ENCODE measurements at places on chromosomes 4 and X.

GRCh38 chrX:152656087-152656486 lies 18.4 kb downstream of the GABRQ start:
- H3K36me3 ChIP-seq = no peaks in the 10 kb centered on the region
- H3K4me3 ChIP-seq = no peak overlapping the region
- H3K4me1 ChIP-seq = no peaks in the 10 kb centered on the region
- no peak overlapping the region for H3K27ac ChIP-seq
- H3K27me3 ChIP-seq = peaks cover 66% of the 10 kb centered on the region

DNA sequence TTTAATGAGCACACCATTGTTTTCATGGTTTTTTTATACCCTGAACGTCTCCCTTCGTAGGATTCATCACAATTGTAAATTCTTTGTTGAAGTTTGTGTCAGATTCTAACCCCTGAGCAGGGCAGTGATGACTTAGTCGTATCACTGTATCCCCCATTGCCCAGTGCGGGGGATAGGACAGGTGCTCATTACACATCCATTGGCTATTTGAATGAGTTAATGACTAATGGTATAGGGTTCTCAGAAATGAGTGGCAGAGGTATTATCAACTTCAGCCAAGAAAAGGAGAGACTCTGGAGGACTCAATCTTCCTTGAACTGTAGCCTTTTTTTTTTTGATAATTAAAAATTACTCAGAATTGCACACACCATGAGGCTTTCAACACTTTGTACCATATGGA lies 64.6 kb downstream of the SYNPO2 start:
- no peak overlapping the region for H3K4me3 ChIP-seq
- no peaks in the 10 kb centered on the region for H3K27me3 ChIP-seq
- H3K4me1 ChIP-seq = no peaks in the 10 kb centered on the region
- H3K27ac ChIP-seq = no peak overlapping the region
- no peak for DNase-seq

DNA sequence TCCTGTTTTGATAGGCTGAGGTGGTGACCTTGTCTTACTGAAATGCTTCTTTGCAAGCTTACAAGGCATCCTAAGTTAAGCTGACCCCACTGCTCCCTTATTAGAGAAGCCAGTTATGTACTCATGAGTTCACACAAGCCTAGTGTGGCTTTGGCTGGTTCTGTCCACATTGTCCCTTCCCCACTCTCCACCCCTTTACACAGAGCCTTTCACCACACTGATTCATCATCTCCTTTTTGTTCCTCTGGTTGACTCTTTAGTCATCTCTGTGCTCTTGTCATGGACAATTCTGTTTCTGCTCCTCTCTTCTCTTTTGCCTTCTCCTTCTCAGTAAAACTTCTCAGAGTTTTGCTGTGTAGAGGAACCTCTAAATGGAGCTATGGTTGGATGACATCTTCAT lies 4.9 kb downstream of the CHRNA9 start:
- no peaks in the 10 kb centered on the region for H3K4me1 ChIP-seq
- no peak overlapping the region for H3K27ac ChIP-seq
- DNase-seq = no peak
- no peaks in the 10 kb centered on the region for H3K36me3 ChIP-seq
- no peak overlapping the region for H3K4me3 ChIP-seq

DNA sequence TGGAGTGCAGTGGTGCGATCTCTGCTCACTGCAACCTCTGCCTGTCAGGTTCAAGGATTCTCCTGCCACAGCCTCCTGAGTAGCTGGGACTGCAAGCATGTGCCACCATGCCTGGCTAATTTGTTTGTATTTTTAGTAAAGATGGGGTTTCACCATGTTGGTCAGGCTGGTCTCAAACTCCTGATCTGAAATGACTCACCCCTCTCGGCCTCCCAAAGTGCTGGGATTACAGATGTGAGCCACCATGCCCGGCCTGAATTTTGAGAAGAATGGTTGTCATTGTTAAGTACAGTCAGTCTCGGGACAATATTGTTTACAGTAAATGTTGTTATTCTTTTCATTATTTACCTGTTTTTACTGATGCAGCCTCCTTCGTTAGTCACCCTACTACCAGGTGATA lies 1226.2 kb upstream of the TENM3 start:
- no peak for DNase-seq
- no peaks in the 10 kb centered on the region for H3K27me3 ChIP-seq
- no peaks in the 10 kb centered on the region for H3K36me3 ChIP-seq

DNA sequence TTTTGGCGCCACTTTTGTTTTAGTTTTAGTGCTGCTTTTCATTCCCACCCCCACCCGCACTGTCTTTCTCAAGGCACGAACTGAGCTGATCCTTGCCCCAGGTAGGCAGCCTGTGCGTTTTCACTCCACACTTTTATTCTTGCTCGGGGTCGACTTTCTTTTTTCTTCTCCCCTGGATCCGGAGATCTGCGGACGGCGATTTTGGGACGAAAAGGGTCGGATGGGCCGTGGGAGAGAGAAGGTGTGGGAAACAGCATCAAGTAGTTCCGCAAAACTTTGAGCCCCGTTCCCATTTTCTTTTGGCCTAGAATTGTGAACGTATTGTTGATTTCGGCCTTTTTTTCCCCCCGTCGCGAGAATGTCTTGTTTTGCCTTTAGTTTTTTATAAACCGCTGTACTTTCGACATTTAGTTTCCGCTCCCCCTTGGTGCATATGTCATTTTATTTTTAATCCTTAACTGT lies 531 bp downstream of the STAG2 start:
- peak overlapping the region; percentile 99 for H3K27ac ChIP-seq
- no peaks in the 10 kb centered on the region for H3K4me1 ChIP-seq
- H3K36me3 ChIP-seq = no peaks in the 10 kb centered on the region
- peak overlapping the region; percentile 74 for H3K4me3 ChIP-seq
- H3K27me3 ChIP-seq = no peaks in the 10 kb centered on the region

DNA sequence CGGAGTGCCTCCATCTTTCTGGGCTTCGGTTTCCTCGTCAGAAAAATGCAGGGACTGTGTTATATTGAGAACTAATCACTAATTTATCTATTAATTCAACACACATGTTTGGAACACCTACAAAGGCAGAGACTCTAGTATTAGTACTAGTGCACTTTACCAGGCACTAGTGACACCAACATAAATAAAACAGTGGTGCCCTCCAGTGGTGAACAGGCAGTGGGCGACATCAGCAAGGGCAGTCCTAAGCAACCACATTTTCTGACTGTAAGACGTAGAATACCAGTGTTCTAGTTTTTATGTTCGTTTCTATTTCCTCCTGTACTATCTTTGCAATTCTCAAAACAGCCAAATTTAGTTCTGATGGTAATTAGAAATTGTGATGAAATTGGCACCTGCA lies 69.1 kb upstream of the UCP1 start:
- H3K27ac ChIP-seq = no peak overlapping the region
- no peaks in the 10 kb centered on the region for H3K27me3 ChIP-seq
- H3K4me3 ChIP-seq = no peak overlapping the region

- no peaks in the 10 kb centered on the region for H3K27me3 ChIP-seq
- H3K36me3 ChIP-seq = no peaks in the 10 kb centered on the region
- no peak for DNase-seq
- H3K4me1 ChIP-seq = no peaks in the 10 kb centered on the region
- H3K4me3 ChIP-seq = no peak overlapping the region
These were observed 11.8 kb downstream of the SMIM14 start for GRCh38 chr4:39626913-39627312.

GRCh38 chrX:22300130-22300529 lies 27.4 kb downstream of the CBLL2 start:
- no peaks in the 10 kb centered on the region for H3K36me3 ChIP-seq
- H3K4me3 ChIP-seq = no peak overlapping the region
- no peak overlapping the region for H3K27ac ChIP-seq
- H3K4me1 ChIP-seq = no peaks in the 10 kb centered on the region
- peaks cover 32% of the 10 kb centered on the region for H3K27me3 ChIP-seq

- H3K4me3 ChIP-seq = no peak overlapping the region
- H3K27ac ChIP-seq = peak overlapping the region; percentile 32
- peaks cover 24% of the 10 kb centered on the region for H3K27me3 ChIP-seq
These were observed 37.8 kb downstream of the GAB3 start for GRCh38 chrX:154712781-154713740.

GRCh38 chrX:132900633-132901293 lies 57.7 kb downstream of the HS6ST2 start:
- no peak overlapping the region for H3K27ac ChIP-seq
- peaks cover 26% of the 10 kb centered on the region for H3K27me3 ChIP-seq
- H3K36me3 ChIP-seq = no peaks in the 10 kb centered on the region
- H3K4me3 ChIP-seq = no peak overlapping the region

DNA sequence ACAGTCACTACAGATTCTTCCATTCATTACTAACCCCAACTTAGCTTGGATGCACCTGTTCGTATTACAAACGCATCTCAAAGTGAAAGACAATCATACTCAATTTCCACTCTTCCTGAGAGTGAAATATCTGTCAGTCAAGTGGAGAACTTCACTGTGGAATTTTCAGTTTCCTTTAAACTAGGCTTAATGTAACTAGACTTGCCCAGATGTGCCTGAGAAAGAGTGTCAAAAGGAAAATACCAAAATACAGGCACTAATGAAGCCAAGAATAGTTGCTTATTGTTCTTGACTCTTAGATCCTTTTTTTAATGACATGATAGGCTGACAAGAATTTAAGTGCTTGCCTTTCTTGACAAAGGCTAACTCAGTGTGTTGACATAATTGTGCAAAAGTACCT lies 72.4 kb upstream of the NR3C2 start:
- no peak for DNase-seq
- H3K36me3 ChIP-seq = no peaks in the 10 kb centered on the region
- H3K27me3 ChIP-seq = no peaks in the 10 kb centered on the region
- H3K4me1 ChIP-seq = no peaks in the 10 kb centered on the region
- H3K27ac ChIP-seq = peak overlapping the region; percentile 2

DNA sequence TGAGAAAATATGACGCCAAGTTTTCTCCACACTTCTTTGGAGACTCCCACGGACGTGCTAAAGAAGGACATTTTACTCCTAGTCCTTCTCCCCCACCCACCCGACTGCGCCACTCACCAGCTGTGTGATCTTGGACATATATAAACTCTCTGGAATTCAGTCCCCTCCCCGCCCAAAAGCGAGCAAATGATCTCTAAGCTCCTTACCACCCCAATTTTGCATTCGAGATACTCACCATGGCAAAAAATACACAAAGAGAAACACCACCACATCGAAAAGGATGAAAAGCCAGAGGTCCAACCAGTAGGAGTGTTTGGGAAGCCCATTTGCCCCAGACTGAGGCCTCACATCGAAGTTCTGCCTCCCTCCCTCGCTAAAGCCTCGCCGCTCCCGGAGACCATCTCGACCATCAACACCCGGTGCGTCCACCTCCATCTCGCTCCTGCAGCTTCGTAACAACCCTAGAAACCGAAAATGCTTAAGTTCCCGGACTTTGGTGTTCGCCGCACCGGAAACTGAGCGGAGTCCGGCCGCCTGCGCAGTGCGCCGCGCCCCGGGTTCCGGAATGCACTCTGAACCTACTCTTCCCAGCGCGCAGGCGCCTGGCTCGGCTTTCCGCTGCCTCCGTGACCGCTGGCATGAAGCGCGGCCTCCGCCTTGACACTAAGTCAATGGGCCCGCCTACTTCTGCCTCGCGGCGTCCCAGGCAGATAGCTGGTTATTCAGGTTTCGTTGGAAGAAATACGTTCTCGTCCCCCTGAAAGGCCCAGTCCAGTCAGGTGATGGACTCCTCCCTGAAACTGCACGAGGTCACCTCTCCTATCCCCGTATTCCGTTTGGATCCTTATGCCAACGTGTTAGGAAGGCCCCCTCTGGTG lies 21.6 kb downstream of the FABP2 start:
- H3K4me1 ChIP-seq = no peaks in the 10 kb centered on the region
- H3K36me3 ChIP-seq = no peaks in the 10 kb centered on the region
- H3K27me3 ChIP-seq = no peaks in the 10 kb centered on the region
- peak overlapping the region; percentile 82 for H3K4me3 ChIP-seq

- H3K36me3 ChIP-seq = no peaks in the 10 kb centered on the region
- H3K4me3 ChIP-seq = no peak overlapping the region
- DNase-seq = no peak
- H3K4me1 ChIP-seq = no peaks in the 10 kb centered on the region
These were observed 58.9 kb downstream of the CHIC2 start for GRCh38 chr4:54005475-54005874.

GRCh38 chr4:148962539-148963290 lies 520.5 kb upstream of the NR3C2 start:
- H3K4me1 ChIP-seq = no peaks in the 10 kb centered on the region
- no peak for DNase-seq
- H3K27ac ChIP-seq = no peak overlapping the region
- no peak overlapping the region for H3K4me3 ChIP-seq
- peaks cover 3% of the 10 kb centered on the region for H3K36me3 ChIP-seq

- no peak for DNase-seq
- H3K27me3 ChIP-seq = no peaks in the 10 kb centered on the region
- H3K36me3 ChIP-seq = no peaks in the 10 kb centered on the region
- no peak overlapping the region for H3K27ac ChIP-seq
- no peak overlapping the region for H3K4me3 ChIP-seq
These were observed 25.5 kb upstream of the GPAT3 start for GRCh38 chr4:83510442-83510841.

- H3K27ac ChIP-seq = no peak overlapping the region
- no peaks in the 10 kb centered on the region for H3K4me1 ChIP-seq
- no peak overlapping the region for H3K4me3 ChIP-seq
- no peak for DNase-seq
These were observed 829.3 kb downstream of the NLGN4X start for GRCh38 chrX:5399403-5399802.

- H3K36me3 ChIP-seq = no peaks in the 10 kb centered on the region
- H3K27me3 ChIP-seq = no peaks in the 10 kb centered on the region
- no peaks in the 10 kb centered on the region for H3K4me1 ChIP-seq
- H3K27ac ChIP-seq = no peak overlapping the region
These were observed 33.1 kb downstream of the GAB3 start for GRCh38 chrX:154717824-154718223.

- H3K36me3 ChIP-seq = no peaks in the 10 kb centered on the region
- H3K4me1 ChIP-seq = no peaks in the 10 kb centered on the region
- DNase-seq = no peak
- no peak overlapping the region for H3K27ac ChIP-seq
- H3K27me3 ChIP-seq = peaks cover 22% of the 10 kb centered on the region
- H3K4me3 ChIP-seq = no peak overlapping the region
These were observed 163.7 kb downstream of the SHOX start for GRCh38 chrX:794311-794710.

DNA sequence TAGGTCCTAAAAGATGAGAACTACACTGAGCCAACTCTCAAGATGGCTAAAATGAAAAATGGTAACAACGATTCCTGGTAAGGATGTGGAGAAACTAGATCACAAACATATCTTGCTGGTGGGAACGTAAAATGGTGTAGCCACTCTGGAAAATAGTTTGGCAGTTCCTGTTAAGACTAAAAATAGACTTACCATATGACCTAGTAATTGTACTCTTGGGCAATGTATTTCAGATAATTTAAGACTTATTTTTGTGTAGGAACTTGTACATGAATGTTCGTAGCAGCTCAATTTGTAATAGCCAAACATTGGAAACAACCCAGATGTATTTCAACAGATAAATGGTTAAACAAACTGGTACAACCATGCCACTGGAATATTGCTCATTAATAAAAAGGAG lies 106.2 kb downstream of the HDAC8 start:
- no peak overlapping the region for H3K4me3 ChIP-seq
- DNase-seq = no peak
- H3K4me1 ChIP-seq = no peaks in the 10 kb centered on the region
- H3K27ac ChIP-seq = no peak overlapping the region
- H3K36me3 ChIP-seq = no peaks in the 10 kb centered on the region

Measured in breast epithelium (tissue), 4 donors.